ENCODE measurements at places on chromosomes 4 and X. TPM values are rescaled to one million over a fixed set of nuclear protein-coding genes. Genes with fewer than 3 reads are reported as not detected.

EDA gene
- total RNA-seq: 8.4 TPM

DNA sequence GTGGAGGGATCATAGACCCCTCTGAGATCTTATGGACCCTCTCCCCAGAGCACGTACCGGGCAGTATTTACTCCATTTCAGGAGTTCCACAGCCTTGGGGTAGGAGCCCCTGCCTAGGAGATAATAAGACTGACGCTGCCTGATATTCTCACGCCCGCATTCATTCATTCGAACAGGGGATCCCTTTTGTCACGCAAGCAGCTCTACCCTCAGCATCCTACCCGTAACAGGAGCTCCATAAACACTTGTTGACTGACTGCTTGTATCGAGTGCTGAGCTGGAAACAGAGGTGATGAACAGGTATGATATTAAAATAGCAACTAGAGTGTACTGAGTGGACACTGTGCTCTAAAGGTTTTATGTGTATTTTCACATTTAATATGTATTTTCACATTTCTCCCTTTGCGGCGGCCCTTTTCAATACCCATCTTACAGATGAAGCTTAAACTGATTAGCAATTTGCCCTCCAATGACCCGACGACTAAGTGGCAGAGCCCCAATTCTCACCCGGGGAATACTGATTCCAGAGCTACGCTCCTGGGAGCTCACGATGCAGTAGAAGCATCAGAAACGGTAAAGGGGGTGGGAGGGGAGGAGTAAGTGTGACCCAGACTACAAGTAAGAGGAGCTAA lies 888 bp downstream of the RAB28 start:
- DNase-seq: no peak

DNA sequence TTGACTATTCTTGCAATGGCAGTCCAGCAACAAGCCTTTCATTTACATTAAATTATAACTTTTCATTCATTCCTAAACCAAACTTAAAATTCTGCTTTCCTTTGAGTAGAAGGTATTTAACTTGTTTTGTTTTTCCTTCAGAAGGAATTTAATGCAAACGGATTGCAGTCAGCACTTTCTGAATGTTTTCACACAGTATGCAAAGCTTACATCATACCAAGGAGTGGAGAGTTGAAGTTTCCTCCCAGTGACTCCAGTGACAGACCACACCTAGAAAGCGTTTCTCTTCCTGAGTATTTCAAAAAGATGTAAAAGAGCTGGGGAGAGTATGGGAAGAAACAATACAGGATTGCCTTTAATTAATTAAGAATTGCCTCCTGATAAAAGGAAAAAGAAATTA lies 8.1 kb downstream of the EPGN start:
- DNase-seq: no peak

GRCh38 chrX:135625995-135626394 lies 87.4 kb upstream of the CT45A1 start:
- DNase-seq: no peak

- no peak for DNase-seq
Observed at GRCh38 chr4:14769993-14770392, 232.3 kb upstream of the CPEB2 start.

Measured in mucosa of gallbladder (tissue), 1 donor.